ENCODE measurements at places on chromosomes 16 and 17.

DNA sequence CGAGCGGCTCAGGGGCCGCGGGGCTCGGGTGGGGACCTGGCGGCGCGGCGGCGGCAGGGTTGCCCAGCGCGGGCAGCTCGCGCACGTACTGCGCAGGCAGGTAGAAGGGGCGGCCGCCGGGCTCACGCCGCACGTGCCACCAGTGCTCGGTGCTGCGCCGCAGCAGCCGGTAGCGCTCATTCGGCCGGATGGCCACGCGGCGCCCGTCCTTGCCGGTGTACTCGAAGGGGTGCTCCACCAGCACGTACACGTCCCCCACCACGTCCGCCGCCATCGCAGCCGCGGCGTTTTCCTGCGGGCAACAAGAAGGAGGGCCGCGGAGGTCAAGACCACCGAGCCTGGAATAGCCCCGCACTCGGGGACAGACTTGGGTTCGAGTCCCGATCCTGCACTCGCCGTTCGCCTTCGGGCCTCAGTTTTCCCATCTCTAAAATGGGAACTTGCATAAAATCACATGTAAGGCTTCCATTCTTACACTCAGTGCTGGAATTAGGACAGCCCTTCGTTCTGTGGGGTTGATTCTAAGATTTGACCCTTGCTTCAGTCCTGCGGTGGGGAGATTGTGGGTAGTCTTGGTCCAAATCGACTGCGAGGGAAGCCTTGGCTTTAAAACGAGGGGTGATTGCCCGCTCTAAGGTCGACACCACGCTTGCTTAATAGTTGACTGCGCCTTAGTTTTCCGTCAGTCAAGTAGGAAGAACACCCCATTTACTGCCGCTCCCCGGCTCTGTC, 2.5 kb downstream of the ARHGAP27 start:
- DNase-seq = no peak

- no peak for DNase-seq
Observed at GRCh38 chr17:81395600-81396277, 482 bp downstream of the BAHCC1 start.

- DNase-seq = no peak
Observed at GRCh38 chr16:86611941-86612340, 33.6 kb downstream of the FOXL1 start.

GRCh38 chr16:67001726-67002125, 13.3 kb downstream of the CES4A start:
- no peak for DNase-seq

DNA sequence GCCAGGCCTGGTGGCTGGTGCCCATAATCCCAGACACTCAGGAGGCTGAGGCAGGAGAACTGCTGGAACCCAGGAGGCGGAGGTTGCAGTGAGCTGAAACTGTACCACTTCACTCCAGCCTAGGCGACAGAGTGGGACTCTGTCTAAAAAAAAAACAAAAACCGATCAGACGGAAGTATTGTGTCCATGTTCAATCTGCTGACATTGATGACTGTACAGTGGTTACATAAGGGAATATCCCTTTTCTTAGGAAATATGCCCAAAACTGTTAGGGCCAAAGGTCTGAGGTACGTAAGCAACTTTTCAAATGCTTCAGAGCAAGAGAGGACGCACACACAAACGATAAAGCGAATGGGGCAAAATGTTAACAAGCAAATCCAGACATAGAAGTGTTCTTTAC, 69.8 kb upstream of the DNAH17 start:
- DNase-seq = no peak

DNA sequence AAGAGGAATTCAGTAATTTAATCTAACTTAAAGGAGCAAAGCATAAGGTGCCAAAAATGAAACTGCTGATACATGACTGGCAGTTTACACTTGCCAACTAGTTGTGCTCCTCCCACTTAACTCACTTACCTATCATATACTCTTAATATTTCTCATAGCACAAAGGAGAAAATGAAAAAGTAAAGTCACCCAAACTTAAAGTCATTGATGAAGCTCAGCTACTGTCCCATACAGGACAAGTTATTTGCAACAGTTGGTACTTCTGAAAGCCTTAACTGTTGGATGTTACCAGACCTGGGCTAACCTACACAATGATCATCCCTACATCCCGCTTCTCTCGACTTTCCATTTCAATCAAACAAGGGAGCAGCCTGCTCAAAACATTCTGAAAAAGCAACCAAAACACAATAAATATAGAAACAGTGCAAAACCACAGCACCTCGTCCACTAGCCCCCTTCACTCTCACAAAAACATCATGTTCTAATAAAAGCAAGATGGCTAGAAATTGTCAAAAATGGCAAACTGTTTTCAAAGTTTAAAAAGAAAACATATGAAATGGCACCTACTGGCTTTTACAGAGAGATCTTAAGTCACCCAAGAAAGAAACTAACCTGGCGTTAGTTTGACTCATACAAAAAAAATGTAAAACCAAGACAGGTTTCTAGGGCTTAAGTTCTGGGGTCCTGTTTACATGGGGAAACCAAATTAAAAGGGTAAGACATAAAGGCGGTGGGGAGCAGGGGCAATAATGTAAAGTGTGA, 868 bp downstream of the MED13 start:
- DNase-seq = no peak

Measured in breast epithelium (tissue), 4 donors.